ENCODE measurements at places on chromosomes 3 and 15.

GRCh38 chr3:133781570-133781969 lies 24.0 kb upstream of the SRPRB start:
- no peak for DNase-seq

DNA sequence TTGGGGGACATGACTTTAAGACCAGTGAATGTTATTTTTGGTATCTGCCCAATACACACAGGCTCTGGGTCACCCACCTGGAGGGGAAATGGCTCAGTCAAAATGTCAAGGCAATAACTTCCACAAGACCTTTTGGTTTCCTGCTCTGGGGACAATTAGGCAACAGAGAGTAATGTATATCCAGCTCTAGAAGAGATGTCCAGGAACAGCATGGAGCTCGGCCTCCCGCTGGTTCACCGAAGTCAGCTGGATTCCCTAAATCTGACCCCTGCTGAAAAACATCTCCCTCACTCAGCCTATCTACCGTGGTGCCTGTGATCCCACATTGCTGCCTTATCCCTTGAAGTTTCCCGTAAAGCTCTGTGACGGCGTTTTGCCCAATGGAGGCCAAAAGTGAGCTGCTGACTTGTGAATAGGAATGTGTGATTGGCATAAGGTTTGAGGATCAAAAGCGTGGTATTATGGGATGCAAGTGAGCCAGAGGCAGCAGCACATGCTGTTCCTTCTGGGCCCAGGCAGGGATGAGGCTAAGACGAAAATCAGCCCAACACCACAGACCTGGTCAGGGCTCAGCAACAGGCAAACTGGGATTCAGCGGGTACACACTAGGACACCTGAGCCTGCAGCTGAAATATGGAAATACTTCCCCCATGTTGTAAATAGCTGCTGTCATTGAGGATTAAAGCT lies 47.2 kb upstream of the SLC6A11 start:
- no peak for DNase-seq

- DNase-seq, result no peak
These were observed 5.8 kb downstream of the KLHL25 start for GRCh38 chr15:85788771-85789495.

DNA sequence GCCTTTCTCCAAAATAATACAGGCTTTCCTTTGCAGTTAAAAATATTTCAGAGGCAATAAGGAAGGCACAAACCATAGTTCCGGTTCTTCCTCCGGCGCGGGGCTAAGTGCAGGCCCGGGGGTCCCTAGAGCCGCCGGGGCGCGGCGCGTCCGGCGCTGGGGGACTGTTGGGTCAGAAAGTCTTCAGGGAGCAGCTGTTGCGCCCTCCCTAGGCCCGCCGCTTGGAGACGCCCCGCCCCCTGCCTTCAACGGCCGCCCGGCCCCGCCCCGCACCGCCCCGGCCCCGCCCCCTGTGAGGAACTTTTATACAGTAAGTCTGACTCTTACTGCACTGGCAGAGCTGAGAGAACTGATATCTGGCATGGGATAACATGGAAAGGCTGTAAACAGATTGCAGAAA lies 283.1 kb upstream of the ARL6 start:
- no peak for DNase-seq

GRCh38 chr15:99427210-99427609 lies 138.6 kb upstream of the MEF2A start:
- no peak for DNase-seq

Data from cortex of kidney (tissue), 1 donor.